ENCODE measurements at places on chromosomes 3 and 15. TPM values are rescaled to one million over a fixed set of nuclear protein-coding genes. Genes with fewer than 3 reads are reported as not detected.

Gene GXYLT2
- total RNA-seq = 32.6 TPM

Gene KBTBD13
- not detected for total RNA-seq

Gene HHLA2
- total RNA-seq = not detected

Gene SERPINI1
- total RNA-seq = 0.78 TPM

Gene CRABP1
- total RNA-seq = not detected

Gene CTDSPL
- 30.9 TPM for total RNA-seq

Gene CCR8
- total RNA-seq = not detected

Gene SAMD7
- not detected for total RNA-seq

Gene TTLL13
- total RNA-seq = not detected

Gene CGNL1
- total RNA-seq = under 0.01 TPM

Gene FEZF2
- total RNA-seq = not detected

Gene GJD2
- total RNA-seq = not detected

Gene CHP1
- 110 TPM for total RNA-seq

Gene ONECUT1
- total RNA-seq = not detected

Gene RPP25
- 13.6 TPM for total RNA-seq

Gene CHDH
- under 0.01 TPM for total RNA-seq

Gene ATP13A5
- not detected for total RNA-seq

Gene CHRNA5
- total RNA-seq = 0.37 TPM

Gene CASR
- not detected for total RNA-seq

Gene EFHB
- 1.4 TPM for total RNA-seq

Gene TRIM42
- not detected for total RNA-seq

Gene IGDCC3
- total RNA-seq = not detected

Gene EIF4G1
- 293 TPM for total RNA-seq

Gene WDR93
- not detected for total RNA-seq

Gene NCKIPSD
- 18.0 TPM for total RNA-seq

Gene CHST2
- 73.1 TPM for total RNA-seq

Gene TMEM45A
- total RNA-seq = 20.7 TPM

Gene CD200R1L
- total RNA-seq = not detected

Gene ALDH1A2
- total RNA-seq = 4.7 TPM

Gene KCNAB1
- not detected for total RNA-seq

Gene SUCLG2
- 61.0 TPM for total RNA-seq

Gene CPN2
- not detected for total RNA-seq

Gene PPP2R3A
- total RNA-seq = 23.5 TPM

Gene P2RY14
- total RNA-seq = not detected

Gene BNC1
- total RNA-seq = 14.3 TPM

Gene SLC25A20
- 9.9 TPM for total RNA-seq

Gene DPPA2
- total RNA-seq = not detected

Gene GPR62
- 0.20 TPM for total RNA-seq

Gene MYO5C
- 0.20 TPM for total RNA-seq

Gene ITIH4
- under 0.01 TPM for total RNA-seq

Gene INKA1
- total RNA-seq = 6.2 TPM

Gene FETUB
- total RNA-seq = not detected

Gene CTXN2
- total RNA-seq = not detected

Gene DUOX1
- under 0.01 TPM for total RNA-seq

Gene ASB14
- total RNA-seq = not detected

Gene GOLGA6D
- not detected for total RNA-seq

Gene ADAMTS7
- total RNA-seq = 12.1 TPM
